ENCODE measurements at places on chromosomes 7 and 10. TPM values are rescaled to one million over a fixed set of nuclear protein-coding genes. Genes with fewer than 3 reads are reported as not detected.

UNC5B gene
- total RNA-seq = 80.5 TPM

PRF1 gene
- not detected for total RNA-seq

PKD2L1 gene
- total RNA-seq = not detected

SYT15 gene
- 0.79 TPM for total RNA-seq

RASA4B gene
- total RNA-seq = 0.81 TPM

CACNB2 gene
- total RNA-seq = 3.3 TPM

IFIT1B gene
- total RNA-seq = not detected

All from MCF 10A (cell line).